ENCODE measurements at places on chromosomes 6 and 20.

- no peak for DNase-seq
Measured at GRCh38 chr20:50898475-50898874, 32.8 kb downstream of the ADNP start.

DNA sequence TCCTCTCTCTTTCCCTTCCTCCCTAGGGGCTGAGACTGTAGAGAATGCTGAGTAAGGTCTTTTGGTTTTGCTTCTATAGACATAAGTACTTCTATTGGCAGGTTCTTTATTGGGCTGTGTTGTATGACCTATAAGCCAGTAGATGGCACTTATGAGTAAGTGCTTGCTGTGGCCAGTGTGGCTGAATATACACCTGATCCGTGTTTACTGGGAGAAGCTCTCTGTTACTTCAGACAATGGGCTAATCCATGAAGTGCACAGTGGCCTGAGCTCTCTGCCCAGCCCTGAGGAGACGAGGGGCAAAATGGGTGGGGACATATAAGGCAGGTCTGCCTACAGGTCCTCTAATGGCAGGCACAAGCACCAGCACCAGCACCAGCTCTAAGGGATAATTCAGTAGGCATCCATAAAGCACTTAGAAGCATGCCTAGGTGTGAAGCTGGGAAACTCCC lies 610.3 kb downstream of the RNF144B start:
- DNase-seq, result no peak

- DNase-seq, result no peak
Measured at GRCh38 chr6:151239603-151240035, at the start of gene AKAP12. TSS of gene AKAP12 (plus strand) at chr6:151239967. CDS start at chr6:151240563, 596 bp downstream.

DNA sequence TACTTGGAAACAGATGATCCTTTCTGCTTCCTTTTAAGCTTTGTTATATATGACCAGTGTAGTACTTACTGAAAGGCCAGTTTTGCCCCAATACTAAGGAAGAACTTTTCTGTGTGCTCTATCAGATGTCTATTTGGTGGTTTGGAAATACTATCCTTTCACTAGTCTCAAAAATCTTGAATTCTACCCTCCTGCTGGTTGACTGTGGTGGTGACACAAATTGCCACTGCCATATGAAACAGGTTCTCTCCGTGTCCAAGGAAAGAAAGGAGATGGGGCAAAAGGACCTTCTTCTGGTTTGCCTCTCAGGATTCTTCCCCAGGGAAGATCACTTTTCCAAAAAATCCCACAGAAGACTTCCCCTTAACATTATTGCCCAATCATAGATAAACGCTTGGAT lies 6.2 kb downstream of the GJE1 start:
- no peak for DNase-seq

GRCh38 chr6:20811109-20811761 lies 277.0 kb downstream of the CDKAL1 start:
- no peak for DNase-seq

DNA sequence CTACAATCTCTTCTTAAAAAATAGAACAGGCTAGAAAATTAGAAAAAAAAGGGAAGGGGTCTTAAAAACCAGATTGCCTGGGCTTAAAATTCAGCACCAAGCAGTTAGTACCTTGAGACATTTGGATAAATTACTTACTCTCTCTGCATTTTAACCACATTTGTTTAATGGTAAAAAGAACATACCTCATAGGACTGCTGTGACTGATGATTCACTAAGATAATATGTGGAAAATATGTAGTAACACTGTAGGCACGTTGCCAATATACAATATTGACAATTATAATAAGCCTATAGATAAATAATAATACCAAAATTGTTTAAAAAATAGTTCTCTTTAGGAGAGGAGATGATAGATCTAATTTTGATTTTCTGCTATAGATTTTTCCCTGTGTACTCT lies 750.4 kb downstream of the TENT5A start:
- DNase-seq, result no peak

- DNase-seq, result no peak
Measured at GRCh38 chr6:158142789-158143188, 25.3 kb downstream of the SERAC1 start.

DNA sequence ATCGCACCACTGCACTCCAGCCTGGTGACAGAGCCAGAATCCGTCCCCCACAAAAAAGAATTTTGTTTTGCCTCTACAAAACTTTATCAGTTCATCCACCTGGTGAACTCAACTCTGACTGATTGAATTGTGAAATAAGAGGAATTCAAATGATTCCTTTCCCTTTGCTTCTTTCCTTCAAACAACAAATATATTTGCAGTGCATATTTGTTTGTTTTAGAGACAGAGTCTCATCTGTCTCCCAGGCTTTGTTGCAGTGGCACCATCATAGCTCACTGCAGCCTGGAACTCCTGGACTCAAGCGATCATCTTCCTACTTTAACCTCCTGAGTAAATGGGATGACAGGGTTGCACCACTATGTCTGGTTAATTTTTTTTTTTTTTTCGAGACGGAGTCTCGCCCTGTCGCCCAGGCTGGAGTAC lies 23.2 kb upstream of the PIM1 start:
- DNase-seq, result no peak

All from stimulated activated CD8-positive, alpha-beta memory T cell treated with anti-CD3 and anti-CD28 coated beads, Interleukin-7, amount 100 ng/mL, for 48 hours (primary cell).